ENCODE measurements at places on chromosomes 12 and 14.

- DNase-seq: no peak
These were observed 199.4 kb upstream of the GZMB start for GRCh38 chr14:24833385-24833784.

DNA sequence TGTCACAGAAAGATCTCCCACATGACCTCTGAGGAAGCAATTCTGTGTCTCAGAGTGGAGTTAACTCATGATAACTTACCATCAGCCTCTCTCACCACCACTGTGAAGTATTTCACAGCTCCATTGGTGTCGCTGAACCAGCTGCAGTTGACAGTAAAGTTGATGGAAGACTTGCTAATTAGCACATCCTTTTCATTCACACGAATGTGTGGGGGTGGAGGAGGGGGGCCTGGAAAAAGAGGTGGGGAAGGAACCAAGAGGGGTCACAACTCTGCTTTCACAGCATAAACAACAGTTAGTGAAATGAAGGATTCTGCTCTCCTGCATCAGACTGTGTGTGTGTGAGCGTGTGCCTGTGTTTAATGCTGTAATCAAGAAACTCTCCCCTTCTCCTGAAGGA is 82.1 kb downstream of the PTPRB start:
- DNase-seq: no peak

DNA sequence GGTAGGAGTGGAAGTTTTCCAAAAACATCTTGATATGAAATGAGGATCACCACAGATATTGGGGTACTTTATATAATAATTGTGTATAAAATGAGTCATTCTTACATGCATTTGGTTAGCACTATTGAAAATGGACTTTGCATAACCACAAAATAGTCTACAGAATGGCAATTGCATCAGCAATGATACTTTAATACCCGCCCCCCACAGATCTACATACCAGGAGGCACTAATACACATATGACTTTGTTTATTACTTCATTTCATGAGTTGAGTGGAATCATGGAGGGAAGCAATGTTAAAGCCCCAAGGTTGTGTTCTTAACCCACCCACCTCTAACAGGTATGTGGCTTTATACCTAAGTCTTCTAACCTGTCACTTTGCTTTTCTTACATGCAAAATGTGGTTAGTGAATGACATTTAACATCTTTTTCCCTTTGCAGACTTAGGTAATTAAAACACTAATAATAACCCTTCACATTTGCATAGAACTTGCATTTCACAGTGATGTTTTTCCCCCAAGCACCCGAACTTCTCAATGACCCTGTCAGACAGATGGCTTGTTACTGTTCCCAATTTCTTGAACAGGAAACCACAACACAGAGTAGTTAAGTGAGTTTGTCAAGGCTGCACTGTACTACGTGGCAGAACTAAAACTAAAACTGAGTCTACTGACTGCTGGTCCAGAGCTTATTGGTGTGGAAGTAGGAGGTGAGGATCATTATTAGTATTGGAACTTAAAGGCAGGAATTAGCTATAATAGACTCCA is 101.9 kb downstream of the NPAS3 start:
- no peak for DNase-seq

GRCh38 chr12:75917083-75917482 is 114.5 kb downstream of the PHLDA1 start:
- DNase-seq: no peak

DNA sequence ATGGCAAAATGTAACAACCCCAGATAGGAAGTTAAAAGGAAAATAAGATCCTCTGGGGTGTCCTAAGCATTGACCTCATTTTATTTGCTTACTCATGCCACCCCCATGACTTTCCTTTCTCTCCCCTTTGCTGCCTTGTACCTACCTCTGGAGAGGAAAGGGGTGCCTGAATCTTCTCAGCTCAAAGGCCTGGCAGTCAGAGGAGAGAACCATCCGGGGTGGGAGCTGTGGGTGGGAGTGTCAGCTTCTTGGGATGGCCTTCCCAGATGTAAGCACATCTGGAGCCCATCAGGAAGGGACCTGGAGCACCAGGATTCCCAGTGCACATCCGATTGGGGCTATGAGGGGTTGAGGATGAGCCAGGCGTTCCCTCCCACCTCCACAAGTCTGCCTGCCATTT is 5.2 kb upstream of the ITGA5 start:
- DNase-seq: no peak
